ENCODE measurements at places on chromosomes 5 and 9.

DNA sequence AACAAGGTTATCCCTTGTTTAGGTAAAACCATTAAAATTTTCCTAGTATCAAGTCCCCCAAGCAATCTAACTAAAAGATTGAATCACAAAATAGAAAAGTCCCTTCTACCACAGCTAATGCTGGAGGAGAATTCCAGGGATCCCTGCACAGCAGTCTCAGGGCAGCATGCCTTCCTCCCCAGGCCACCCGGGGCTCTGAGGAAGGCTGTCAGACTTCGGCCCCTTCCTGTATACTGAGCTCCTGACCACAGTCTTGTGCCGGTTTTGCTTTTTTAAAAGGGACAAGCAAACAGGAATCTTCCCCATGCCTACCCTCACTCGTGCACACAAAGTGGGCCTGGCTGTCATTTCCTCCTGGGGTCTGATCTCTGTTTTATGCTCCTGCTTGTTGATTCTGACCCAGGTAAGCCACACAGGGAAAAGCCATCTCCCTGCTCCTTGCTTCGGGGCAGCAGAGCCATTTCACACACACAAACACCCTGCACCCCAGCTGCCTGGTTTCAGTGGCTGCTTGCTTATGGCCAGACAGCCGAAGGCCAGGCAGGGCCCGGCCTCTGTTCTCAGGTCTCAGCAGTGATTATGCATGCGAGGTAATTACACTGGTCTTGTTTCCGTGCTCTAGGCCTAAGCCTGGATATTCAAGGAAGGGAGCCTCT lies 211.9 kb downstream of the NXNL2 start:
- DNase-seq = no peak

DNA sequence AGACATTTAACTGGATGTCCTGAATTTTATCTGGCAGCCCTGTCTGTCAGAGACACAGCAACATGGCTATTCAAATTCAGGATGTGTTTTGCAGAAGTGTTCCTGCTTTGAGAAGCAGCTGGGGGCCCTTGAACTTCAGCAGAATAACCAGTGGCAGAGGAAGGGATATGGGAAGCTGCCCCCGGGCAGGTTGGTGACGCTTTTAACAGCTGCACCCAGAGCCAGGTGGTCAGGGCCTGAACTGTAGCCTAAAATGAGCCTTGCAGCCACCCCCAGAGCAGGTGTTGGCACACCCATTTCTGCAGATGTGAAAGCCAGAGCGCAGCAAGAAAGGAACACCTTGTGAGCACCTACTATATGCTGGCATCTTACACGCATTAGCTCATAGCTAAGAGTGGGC lies 128.7 kb upstream of the BOD1 start:
- DNase-seq = no peak

- no peak for DNase-seq
Observed at GRCh38 chr5:143135832-143136551, 267.5 kb downstream of the NR3C1 start.

- no peak for DNase-seq
Observed at GRCh38 chr9:21104787-21105186, 27.0 kb upstream of the IFNB1 start.

- no peak for DNase-seq
Observed at GRCh38 chr5:116063950-116064349, 20.9 kb upstream of the COMMD10 start.

- no peak for DNase-seq
Observed at GRCh38 chr5:158923799-158924551, 175.7 kb downstream of the EBF1 start.

DNA sequence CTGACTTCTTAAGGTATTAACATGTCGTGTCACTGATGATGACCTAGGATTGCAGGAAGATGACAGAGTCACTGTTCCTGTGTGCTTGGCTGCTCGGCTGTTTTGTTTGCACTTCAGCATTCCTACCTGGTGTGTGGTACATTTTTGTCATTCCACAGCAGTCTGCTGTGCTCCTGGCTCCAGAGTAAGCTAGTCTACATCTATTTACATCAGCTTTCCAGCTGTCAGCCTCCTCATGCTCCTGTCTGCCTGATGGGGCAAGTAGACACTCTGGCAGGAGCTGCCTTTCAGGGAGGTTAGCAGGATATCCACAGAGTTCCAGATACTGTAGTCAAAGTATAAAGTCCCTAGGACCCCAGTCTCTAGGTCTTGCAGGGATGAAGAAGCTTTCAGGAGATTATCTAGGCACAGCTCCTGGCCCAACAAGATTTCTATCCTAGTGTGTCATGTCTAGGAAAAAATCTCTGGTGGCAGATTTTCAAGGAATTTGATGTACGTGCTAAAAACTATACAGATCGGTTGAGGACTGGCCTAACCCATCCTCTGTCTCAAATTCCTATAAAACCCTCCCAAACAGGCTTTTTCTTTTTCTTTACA lies 28.4 kb downstream of the RUSC2 start:
- DNase-seq = no peak

DNA sequence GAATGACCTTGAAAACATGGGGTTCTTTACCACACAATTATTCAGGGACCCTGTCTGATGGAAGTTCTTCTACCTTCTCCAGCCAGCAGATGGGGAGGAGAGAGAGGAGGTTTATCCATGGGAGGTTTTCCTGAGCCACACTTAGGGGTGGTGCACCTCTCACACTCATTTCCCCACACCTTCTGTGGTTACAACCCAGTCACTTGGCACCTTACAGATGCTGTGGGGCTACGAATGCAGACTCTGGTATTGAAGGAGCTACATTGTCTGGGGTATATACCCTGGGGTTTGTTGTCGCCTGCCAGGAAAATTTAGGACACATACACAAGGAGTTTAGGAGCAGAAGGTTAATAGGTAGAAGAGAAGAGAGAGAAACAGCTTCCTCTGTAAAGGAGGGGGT lies 67.5 kb downstream of the F2RL2 start:
- no peak for DNase-seq

DNA sequence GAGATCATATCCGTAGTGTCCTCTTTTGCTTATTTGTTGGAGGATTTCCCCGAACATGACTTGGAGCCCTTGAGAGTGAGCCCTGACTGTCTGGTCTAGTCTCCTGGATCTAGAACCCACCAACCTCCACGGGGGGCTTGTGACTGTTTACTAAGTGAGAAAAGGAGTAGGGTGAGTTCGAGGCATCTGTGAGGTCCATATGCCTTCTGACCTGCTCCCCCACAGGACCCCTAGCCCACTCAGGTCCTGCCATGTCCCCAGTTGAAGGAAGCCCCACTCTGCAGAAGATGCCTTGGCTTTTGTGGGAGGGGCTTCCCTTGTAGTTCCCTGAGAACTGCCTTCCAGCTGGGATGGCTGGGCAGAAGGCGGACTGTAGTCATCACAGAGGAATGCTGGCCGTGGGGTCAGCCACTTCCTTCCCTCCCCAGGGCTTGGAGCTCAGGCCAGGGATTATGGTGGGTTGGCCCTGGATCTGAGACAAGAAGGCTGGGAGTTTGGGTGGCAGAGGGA lies 7.0 kb upstream of the IRF1 start:
- DNase-seq = peak; percentile 57

DNA sequence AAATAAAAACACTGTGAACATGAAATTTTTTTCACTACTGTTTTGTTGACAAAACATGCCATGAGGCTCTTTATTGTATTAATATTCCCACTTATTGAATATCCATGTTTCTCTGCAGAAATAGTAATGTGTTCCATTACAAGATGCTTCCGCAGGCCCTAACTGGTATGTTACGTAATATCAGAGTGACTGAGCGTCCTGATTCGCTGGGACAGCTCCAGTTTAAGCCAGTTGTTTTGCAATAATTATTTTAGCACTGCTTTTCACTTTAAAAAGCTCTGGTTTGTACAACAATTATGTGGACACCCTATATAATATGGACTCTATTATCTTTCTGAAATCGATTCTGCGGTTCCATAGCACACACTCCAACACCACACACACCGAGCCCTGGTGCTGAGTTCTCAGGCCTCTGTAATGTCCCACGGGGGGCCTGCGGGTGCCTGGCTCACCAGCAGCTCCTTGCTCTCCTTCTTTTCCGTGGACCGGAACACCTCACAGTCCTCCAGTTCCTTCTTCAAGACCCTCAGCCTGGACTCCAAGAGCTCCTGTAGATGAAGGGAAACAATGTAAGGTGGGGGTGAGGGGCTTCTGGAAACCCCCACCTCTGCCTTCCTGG lies 1.8 kb downstream of the TRIM7 start:
- no peak for DNase-seq

- no peak for DNase-seq
Observed at GRCh38 chr5:138946831-138947560, 71.9 kb upstream of the LRRTM2 start.

- DNase-seq = no peak
Observed at GRCh38 chr9:117718701-117719100, 14.5 kb downstream of the TLR4 start.

- no peak for DNase-seq
Observed at GRCh38 chr9:137083394-137084004, 3.3 kb upstream of the MAN1B1 start.

- DNase-seq = no peak
Observed at GRCh38 chr5:29114331-29114768, 2076.0 kb upstream of the CDH9 start.

- DNase-seq = no peak
Observed at GRCh38 chr9:33471361-33471760, 2.4 kb downstream of the NOL6 start.

DNA sequence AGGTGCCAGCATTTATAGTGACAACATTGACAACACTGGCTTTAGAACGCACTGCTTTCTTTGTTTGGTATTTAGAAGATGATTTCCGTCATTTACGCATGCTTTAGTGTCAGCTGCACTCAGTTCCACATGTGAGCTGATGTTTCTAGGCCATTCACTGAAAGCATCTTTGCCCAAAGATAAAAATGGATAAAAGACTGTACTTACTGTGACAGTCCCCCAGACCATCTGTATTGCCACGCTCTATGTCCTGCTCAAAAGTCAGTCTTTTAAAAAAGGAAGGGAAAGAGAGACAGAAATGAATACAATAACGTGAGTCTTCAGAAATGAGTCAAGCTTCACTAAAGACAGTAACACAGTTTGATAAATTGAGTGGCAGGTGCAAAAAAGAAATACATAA lies 99.3 kb downstream of the SEMA6A start:
- DNase-seq = no peak

GRCh38 chr5:59955241-59955640 lies 61.7 kb upstream of the PDE4D start:
- no peak for DNase-seq

- no peak for DNase-seq
Observed at GRCh38 chr5:142342128-142342981, 17.5 kb upstream of the SPRY4 start.

DNA sequence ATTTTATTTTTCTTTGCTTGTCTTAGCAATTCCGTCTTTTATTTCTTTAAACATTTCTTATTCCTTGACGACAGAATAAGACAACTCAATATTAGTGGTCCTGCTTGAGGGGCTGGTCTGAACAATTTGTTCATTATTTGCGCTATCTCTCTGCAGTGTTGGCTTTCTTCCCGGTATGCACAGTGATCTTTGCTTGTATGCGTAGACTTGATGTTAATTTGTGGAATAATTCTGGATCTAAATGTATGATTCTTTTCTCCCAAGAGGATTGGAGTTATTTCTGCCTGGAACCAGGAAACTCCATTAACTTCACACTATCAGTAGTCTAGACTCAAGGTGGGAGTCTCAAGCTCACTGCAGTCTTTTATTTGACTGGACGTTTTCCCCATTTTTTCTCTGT lies 80.4 kb downstream of the KDM4C start:
- DNase-seq = no peak

DNA sequence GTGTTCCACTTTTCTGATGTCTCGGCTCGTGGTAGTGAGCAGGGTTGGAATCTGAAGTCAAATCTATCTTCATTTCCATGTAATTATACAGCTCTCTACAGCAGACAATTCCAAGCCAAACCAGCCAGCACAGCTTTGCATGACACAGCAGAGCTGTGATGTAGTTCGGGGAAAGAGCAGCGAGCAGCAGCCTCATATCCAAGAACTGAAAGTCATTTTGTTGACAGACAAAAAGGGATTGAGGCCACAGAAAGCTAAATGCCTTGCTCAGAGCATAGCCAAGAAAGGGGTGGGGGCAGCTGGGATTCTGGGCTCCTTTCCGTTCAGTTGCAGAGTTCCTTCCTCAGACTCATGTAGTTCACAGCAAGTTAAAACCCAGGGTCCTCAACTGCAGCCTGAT lies 32.1 kb downstream of the LCP2 start:
- no peak for DNase-seq

DNA sequence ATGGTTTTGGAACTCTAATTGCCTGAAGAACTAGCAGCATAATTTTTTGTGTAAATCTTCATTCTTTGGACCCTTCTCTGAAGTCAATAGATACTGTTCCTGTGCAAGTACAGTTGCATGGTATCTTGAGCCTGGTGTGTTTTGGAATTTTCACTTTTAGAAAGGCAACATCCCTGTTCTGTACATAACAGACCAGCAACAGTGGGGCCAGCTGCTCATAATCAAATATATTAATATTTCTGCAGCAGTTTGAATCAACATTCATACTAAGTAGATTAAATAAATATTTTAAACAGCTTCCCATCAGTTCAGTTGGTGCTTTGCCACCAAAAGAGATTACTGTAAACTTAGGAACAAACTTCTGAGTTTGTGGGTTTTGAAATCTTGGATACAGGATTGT lies 97.9 kb downstream of the CD180 start:
- no peak for DNase-seq

DNA sequence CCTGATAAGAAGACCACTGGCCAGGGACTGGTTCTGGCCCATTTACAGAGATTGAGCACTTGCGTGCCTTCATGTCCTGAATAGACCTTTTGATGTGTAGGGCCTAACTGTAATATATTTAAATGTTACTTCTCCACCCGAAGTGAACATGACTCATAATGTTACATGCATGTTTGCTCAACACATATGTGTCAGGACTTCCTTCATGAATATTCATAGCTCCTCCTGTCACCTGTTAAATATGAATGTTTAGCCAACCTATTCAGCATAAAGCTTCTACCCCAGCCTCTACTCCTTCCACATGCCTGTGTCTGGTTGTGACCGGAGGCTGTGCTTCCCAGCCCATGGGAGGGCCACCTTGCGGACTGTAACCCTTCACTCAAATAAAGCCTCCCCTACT lies 457.5 kb downstream of the IRX1 start:
- DNase-seq = no peak

DNA sequence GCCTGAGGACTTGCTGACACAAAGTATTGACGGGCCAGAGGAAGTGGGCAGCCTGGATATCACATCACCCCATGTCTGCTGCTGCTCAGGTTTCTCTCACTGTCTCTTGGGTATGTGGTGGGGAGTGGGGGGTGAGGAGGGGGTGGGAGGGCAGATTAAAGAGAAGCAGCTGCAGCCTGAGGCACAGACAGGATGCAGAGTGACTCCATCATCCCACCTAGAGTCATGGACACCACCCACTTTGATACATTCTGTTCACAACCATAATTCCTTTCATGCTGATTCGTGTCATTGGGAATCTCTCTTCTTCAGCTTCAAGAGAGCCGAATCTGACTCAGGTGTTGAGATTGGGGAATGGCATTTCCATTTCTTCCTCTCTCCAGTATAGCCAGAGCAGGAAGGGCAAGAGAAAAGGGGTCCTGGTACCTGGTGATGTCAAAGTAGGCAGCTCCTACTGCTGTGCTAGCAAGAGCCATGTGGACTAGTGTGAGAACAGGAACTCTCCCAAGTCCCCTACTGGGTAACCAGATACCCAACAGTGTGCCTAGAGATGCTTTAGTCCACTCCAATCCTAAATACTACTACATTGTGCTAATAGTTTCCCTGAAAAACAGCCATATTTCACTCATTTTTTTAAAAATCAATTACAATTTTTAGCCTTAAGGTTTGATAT lies 22.4 kb downstream of the GRAMD2B start:
- DNase-seq = no peak

All from type B pancreatic cell (in vitro differentiated cells).